ENCODE measurements at places on chromosomes 3 and 15.

- no peak for DNase-seq
These were observed 26.3 kb downstream of the FSTL1 start for GRCh38 chr3:120424506-120424905.

- DNase-seq, result no peak
These were observed 586.1 kb downstream of the MECOM start for GRCh38 chr3:169077394-169077906.

GRCh38 chr3:38004415-38005075 lies 14.0 kb downstream of the VILL start:
- DNase-seq, result peak; percentile 53

DNA sequence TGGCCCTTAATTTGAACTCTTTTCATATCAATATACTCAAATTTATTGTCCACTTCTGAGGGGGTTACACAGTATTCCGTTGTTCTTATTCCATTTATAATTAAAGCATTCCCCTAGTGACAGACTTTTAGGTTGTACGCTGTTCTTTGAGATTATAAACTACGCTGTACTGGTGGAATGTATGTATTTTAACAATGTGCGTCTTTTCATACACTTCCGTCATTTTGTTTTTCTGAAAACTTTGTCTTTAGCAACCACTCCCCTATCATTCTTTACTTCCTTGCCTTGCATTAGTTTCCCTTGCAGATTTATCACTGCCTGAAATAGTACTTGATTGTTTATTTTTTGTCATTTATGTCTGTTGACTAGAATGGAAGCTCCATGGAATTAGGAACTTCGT lies 137.0 kb downstream of the THRB start:
- no peak for DNase-seq

DNA sequence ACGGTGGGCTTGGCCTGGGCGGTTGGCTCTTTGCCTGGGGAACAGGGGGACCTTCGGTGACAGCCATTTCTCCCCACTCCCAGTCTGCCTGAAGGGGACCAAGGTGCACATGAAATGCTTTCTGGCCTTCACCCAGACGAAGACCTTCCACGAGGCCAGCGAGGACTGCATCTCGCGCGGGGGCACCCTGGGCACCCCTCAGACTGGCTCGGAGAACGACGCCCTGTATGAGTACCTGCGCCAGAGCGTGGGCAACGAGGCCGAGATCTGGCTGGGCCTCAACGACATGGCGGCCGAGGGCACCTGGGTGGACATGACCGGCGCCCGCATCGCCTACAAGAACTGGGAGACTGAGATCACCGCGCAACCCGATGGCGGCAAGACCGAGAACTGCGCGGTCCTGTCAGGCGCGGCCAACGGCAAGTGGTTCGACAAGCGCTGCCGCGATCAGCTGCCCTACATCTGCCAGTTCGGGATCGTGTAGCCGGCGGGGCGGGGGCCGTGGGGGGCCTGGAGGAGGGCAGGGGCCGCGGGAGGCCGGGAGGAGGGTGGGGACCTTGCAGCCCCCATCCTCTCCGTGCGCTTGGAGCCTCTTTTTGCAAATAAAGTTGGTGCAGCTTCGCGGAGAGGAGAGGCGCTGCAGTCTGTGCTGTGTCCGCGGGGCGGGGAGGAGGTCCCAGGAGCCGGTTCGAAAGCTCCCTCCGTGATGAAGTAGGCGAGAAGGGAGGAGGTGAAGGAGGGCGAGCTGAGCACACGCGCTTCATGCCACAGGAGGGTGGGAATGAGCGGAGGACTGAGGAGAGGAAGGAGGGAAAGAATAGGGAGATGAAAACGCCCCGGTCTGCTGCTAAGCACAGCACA lies 9.6 kb downstream of the CLEC3B start:
- DNase-seq, result no peak

DNA sequence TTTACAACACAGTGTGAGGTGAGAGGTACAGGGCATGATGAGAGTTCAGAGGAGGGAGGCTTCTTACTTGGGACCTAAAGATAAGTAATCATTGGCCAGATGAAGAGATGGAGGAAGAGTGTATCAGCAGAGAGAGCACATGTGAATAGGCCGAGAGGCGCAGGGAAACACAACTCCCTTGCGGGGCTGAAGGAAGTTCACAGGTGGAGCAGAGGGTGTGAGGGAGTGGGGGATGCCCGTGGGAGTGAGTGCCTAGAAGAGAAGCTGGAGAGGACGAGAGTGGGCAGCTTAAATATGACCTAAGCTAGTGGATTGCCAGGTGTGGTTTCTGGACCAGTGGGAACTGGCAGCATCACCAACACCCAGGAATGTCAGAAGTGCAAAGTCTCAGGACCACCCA lies 98.2 kb upstream of the TBC1D5 start:
- no peak for DNase-seq

GRCh38 chr3:21331321-21331720 lies 419.7 kb downstream of the ZNF385D start:
- no peak for DNase-seq

- DNase-seq, result no peak
These were observed 23.4 kb downstream of the DZIP1L start for GRCh38 chr3:138092023-138092422.

GRCh38 chr15:91224755-91225380 lies 124.8 kb downstream of the SV2B start:
- DNase-seq, result peak; percentile 12

DNA sequence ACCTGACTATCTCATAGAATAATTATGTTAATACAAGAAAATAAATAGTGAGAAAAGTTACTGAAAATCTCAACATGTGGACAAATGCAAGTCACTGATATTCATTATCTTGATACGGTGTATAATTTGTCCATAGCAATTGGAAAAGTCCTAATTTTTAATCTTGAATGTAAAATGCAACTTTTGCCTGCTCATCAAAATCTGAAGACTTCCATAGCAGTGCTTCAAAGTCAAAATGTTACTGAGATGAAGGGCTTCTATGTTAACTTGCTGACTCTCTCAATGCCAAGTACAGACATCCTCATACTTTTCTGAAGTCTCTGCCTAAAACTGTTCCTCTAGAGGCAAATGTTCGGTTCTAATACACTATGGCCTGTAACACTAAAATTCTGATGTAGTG lies 1300.1 kb upstream of the EPHA6 start:
- no peak for DNase-seq

- DNase-seq, result no peak
These were observed 23.2 kb downstream of the HAPLN3 start for GRCh38 chr15:88872106-88872505.

DNA sequence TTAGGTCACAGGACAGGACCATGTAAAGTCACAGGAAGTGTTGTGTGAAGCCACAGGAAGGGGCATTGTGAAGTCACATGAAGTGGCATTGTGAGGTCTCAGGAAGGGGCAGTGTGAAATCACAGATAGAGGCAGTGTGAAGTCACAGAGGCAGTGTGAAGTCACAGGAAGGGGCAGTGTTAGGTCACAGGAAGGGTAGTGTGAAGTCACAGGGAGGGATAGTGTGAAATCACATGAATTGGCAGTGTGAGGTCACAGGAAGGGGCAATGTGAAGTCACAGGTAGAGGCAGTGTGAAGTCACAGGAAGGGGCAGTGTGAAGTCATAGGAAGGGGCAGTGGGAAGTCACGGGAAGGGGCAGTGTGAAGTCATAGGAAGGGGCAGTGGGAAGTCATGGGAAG lies 37.9 kb downstream of the GASK1A start:
- no peak for DNase-seq

- DNase-seq, result no peak
These were observed 34.5 kb downstream of the SLCO2A1 start for GRCh38 chr3:133995264-133995663.

- no peak for DNase-seq
These were observed 283.7 kb downstream of the ROBO2 start for GRCh38 chr3:77323626-77324025.

DNA sequence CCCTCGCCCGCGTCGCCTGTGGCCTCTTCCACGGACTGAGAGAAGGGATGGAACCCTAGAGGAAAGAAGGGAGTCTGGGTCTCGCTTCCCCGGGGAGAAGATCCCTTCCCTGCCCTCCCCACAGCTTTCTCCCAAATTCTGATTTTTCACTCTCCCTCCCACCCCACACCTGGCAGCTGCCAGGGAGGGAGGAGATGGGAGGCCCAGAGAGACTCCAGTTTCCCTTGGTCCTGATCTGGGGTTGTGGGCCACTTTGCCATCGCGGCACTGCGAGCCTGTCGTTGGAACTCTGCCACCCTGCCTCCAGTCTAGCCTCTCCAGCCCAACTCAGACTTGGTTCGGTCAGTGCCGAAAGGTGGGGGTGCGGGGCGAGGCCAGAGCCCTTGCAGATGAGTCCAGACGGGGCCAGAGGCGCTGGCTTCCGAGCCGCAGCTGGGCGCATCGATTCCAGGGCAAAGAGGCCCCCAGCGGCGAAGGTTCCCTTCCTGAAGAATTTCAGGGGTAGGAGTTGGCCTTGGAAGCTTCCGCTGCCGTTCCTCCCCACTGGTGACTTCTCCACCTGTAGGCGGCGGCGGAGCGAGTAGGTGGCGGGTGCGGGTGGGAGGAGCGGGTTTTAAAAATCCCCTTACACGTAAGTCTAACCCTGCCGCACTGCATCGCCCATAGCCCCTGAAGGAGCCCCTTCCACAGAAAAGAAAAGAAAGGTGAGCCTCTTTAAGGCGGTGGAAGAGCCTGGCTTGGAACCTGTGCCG lies 5.2 kb downstream of the WNT5A start:
- DNase-seq, result no peak

- DNase-seq, result no peak
These were observed 42.5 kb downstream of the CHSY1 start for GRCh38 chr15:101209285-101209845.

DNA sequence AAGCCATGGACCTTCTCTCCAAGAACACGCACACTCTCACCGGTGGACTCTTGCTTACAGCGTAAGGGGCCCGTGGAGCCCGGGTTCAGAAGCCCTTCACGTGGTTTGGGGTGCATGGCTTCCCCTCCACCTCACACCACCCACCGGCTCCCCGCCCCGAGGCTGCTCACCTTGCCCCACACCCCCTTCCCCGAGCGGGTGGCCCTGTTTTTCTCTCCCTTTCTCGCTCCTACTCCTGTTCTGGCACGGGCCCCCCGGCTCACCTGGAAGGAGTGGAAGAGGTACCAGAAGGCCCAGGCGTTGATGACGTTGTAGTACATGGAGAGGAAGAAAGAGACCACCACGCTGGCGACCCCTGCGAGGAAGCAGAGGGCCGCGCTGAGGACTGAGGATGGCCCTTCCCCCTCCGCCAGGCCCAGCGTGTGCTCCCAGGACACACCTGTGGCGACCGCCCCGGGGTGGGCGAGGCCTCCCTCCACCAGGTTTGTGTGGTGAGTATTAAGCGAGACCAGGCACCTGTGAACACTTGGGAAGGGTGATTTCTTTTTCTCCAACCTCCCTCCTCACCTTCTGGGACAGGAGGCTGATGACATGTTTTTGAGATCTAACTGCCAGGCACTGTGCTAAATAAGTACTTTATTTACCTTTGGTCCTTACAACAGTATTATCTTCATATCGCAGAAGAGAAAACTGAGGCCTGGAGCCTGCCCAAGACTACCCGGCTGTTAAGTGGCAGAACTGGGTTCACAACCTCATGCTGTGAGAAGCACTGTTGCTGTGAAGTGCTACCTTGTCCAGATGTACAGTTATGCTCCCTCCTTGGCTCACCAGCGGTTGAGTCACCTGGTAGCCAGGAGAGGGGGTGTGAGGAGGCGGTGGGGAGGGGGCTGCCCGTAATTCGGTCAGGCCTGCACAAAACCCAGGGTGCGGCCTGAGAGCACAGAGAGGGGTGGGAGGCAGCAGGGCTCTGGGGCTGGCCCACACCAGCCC lies 16.3 kb downstream of the SLC6A20 start:
- no peak for DNase-seq

GRCh38 chr3:51860703-51861665 lies at the start of gene IQCF2:
TSS of gene IQCF2 (plus strand) at chr3:51861615. CDS start at chr3:51861667, 52 bp downstream.
- DNase-seq, result no peak

- no peak for DNase-seq
These were observed 224.3 kb downstream of the SNRPN start for GRCh38 chr15:25178835-25179672.

GRCh38 chr15:47756872-47757271 lies 39.6 kb downstream of the SEMA6D start:
- DNase-seq, result no peak

DNA sequence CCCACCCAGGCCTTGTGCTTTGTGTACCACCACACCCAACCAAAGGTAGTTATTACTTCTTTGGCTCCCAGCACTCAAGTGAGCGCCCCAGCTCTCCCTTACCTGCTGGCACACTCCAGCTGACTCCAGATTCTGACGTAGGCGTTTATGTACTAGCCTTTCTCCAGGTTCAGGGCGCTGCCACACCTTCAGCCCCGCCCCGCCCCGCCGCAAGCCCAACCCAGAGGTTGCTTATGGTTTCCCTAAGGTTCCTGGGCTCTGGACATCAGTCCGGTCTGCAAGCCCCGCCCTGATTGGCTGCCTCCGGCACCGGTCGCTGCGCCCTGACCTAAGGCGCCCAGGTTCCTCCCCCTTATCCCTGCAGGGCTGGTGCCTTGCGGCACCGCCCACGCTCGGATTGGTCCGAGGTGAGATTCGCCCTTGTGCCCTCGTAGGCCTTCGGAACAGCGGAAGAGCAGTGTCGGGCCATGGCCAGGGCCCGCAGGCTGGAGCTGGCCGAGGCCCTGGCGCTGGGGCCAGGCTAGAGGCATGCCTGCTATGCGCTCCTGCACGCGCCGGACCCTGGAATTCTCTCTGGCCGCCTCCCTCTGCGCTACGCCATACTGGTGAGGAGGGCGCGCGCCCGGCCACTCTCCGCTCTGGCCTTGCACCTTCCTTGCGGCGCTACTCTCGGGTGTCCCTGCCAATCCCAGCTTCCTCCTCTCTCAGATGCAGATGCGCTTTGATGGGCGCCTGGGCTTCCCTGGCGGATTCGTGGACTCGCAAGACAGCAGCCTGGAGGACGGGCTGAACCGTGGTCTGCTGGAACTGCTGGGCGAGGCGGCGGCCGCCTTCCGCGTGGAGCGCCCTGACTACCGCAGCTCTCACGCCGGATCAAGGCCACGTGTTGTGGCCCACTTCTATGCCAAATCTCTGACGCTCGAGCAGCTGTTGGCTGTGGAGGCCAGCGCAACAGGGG lies 19.8 kb upstream of the NUDT16 start:
- DNase-seq, result peak; percentile 10

DNA sequence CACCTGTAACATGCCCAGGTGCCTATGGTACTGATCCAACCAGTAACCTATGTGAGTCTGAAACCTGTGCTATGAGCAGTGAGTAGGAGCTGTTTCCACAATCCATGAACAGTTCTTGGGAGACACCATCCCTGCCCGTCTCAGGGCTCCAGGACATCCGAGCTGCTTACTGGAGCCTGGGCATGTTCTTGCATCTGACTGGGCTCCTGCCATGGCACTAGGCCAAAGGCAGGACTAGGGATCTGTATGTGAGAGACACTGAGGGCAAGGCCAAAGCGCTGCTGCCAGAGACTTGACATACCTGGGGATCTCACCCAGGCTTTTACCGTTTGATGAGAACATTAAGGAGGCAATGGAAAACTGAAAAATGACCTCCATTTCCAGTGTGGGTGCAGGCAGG lies 59.8 kb downstream of the WDR76 start:
- DNase-seq, result no peak

GRCh38 chr3:175274474-175275218 lies 415.5 kb downstream of the NAALADL2 start:
- DNase-seq, result no peak

- DNase-seq, result no peak
These were observed 228.2 kb upstream of the ZPLD1 start for GRCh38 chr3:102206511-102207031.
